ENCODE measurements at places on chromosomes 16 and 17.

DNA sequence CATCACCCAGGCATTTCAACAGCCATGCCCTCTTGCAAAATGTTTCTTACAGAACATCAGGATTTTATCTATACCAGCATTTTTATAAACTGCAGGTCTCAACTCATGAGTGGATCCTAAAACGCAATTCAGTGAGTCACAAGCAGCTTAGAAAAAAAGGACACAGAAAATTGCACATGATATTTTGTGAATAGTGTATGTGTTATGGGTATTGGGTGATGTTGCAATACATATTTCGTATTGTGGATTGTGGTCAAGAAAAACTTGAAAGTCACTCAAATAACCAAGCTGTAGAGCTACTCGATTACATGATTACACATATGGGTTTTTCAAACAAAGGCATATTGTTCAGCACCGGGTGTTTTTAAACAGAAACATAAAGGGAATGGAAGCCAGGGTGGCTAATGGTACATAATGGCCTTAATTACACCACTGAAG is 1.4 kb downstream of the WIPI1 start:
- no peak for DNase-seq

DNA sequence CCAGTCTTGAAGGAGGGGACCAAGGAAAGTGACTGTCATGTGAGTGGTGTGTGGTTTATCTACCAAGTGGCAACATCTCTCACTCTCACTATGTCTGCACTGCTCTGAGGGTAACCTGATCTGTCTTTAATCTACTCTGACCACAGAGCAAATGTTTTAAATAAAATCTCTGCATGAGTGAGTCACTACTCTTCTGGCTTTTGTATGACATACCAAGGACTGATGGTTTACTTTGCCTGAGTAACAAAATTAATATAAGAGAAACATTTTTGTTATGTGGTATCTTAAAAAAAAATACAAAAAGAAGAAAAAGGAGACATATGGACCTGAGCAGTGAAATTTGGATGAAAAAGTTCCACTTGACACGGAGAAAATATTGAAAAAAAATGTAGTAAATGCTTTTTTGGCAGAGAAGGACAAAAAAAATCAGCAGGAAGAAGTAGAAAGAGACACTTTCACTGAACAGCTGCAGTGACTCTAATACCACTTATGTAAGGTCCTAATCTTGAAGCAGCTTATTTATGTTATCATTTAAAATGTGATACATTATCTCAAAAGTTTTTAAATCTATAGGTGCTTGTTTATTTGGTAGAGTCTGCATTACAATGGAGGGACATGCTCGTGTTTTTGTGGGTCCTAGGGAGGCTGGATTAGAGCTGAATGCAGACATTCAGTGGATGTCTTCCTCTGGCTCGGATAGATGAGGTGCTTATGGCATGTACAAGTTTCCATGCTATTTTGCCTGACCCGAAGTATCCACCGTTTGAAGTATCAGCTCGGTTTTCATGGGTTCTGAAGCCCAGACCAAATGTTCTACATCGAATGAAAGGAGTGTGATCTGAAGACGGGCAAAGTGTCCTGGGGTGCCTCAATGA is 240.7 kb downstream of the MAP2K6 start:
- no peak for DNase-seq

DNA sequence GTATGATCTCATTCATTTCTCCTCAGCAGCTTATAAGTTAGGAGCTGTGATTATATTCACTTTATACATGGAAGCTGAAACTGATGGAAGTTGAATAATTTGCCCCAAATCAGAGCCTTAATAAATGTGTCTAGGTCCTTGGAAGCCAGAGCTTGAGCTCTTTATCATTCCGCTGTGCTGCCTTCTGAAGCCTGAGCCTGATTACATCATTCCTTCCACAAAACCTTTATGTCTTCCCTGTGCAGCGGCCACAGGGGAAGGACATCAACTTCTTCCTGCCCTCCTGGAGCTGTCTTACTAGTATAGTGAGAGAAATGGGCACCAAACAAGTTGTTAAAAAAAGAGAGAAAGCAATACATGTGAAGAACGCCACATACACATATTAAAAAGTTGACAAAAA is 6.8 kb downstream of the TNRC6C start:
- DNase-seq: no peak

DNA sequence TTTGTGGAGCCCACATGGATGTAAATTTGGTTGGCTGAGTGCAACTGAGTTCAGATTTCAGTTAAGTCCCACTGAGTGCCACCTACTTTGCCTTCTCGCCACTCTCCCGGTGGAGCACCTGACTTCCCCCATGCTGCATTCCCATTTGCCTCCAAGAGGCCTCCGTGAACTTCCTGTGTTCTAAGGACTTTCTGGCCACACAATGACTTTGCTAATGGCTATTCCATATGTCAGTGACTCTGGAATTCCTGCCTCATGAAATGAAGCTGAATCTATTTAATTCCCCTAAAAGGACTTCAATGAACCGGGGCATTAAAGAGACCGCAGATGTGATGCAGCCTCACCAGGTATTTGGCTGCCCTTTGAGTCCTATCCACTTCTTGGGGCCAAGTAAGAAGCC is 29.9 kb downstream of the ABCC12 start:
- DNase-seq: no peak

GRCh38 chr16:68444056-68444657 is 4.2 kb downstream of the SMPD3 start:
- DNase-seq: peak; percentile 54

DNA sequence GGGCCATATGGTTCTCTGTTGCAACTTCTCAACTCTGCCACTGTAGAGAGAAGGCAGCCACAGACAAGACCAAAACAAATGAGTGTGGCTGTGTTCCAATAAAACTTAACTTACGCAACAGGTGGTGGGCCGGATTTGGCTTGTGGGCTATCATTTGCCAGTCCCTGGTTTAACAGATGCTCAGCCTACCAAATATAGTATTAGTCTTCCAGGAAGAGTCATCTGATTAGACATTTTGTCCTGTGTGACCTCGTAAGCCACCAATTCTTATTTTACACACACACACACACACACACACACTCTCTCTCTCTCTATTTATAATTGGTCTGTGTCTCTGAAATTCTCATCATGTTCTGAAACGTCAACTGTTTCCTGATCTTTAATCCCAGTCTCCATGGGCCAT is 245.9 kb downstream of the XYLT1 start:
- DNase-seq: no peak
